Occipital lobe (tissue), 3 donors: ENCODE measurements at places on chromosomes 7 and 10. TPM values are rescaled to one million over a fixed set of nuclear protein-coding genes. Genes with fewer than 3 reads are reported as not detected.

BICC1 gene
- 7.6 TPM for total RNA-seq

ASZ1 gene
- total RNA-seq, result not detected

OR2A1 gene
- total RNA-seq, result not detected

SAMD9L gene
- 3.7 TPM for total RNA-seq
